ENCODE measurements at places on chromosomes 7 and 10.

DNA sequence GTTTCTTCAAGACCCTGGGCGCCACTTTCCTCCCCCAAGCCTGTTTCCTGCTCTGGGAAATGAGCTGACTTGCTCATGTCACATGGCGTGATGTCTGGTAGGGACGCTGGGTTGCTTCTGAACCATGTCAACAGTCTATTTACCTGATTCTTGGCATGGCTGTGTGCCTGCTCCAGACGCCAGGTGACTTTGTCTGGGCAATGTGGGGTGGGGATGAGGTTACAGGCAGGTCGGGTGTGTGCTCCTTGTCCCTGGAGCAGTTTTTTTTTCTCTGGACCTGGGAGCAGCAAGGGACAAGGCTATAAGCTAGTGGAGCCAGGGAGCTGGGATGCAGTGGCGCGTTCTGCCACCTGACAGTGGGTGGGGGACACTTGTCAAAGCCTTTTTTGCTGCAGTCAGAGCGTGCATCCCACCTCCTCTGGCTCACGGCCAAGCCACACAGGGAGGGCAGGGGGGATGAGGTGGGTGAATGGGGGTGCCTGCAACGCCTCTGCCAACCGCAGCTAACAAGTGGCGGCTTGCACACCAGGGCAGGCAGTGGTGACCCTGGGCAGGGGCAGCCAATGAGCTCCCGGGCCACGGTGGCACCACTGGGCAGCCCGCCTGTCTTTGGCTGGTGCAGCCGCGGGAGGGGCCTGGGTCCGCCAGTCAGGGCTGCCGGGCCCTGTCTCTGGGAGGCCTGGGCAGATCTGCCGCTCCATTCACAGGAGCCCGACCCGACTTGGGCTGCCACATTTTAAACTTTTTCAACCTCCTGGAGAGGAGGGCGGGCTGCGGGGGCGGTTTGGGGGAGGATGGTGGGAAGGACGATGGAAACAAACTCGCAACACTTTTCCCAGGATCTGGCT, 22.9 kb downstream of the DNAJB12 start:
- DNase-seq, result peak; percentile 88

DNA sequence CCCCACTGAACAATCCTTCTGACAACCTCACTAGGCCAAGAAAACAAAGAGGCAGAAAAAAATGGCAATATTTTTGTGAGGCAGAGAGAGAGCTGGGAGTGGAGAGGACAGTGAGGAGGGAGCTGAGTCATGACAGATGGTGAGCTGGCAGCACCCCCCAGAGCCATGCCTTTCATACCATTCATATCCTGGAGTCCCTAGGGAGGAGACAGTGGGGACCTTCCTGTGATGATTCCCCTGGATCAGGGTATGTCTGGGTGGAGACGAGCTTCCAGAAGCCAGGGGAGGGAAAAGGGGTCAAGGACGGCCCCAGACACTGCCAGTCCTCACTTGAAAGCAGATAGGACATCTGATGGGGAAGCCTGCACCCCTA, 160.5 kb downstream of the ADAM12 start:
- DNase-seq, result peak; percentile 91

GRCh38 chr7:133572087-133572486, 319.2 kb downstream of the EXOC4 start:
- DNase-seq, result no peak

DNA sequence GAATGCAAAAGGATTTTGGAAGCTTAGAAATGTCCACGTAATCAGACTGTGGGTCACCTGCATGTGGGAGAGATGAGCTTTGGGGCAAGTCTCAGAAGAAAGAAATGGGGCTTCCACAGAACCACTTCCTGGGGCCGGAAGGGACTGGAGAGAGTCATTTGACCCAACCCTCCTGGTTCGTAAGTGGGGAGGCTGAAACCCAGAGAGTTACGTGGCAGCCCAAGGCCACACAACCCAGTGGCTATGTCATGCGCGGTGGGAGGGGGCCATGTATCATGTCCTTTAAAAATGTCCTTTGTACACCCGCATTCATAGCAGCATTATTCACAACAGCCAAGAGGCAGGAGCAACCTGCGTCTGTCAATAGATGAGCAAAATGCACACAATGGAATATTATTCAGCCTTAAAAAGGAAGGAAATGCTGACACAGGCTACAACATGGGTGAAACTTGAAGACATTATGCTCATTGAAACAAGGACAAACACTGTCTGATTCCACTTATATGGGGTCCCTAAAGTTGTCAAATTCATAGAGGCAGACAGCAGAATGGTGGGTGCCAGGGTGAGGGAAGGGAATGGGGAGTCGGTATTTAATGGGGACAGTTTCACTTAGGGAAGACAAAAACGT, 15.1 kb downstream of the CAMK2B start:
- DNase-seq, result no peak

- no peak for DNase-seq
Observed at GRCh38 chr7:126541406-126541805, 711.3 kb downstream of the GRM8 start.

- DNase-seq, result no peak
Observed at GRCh38 chr7:149245744-149246143, 6.3 kb downstream of the ZNF212 start.

GRCh38 chr7:91953618-91954017, 13.0 kb downstream of the AKAP9 start:
- no peak for DNase-seq

- no peak for DNase-seq
Observed at GRCh38 chr10:48307711-48308018, 1.2 kb downstream of the MAPK8 start.

GRCh38 chr7:146659732-146660131, 543.1 kb downstream of the CNTNAP2 start:
- DNase-seq, result no peak

GRCh38 chr7:28858895-28859294, 99.2 kb downstream of the TRIL start:
- no peak for DNase-seq

GRCh38 chr7:130273081-130273932, 6.6 kb downstream of the CPA2 start:
- DNase-seq, result no peak

- no peak for DNase-seq
Observed at GRCh38 chr7:123533553-123533917, 860 bp downstream of the IQUB start.

GRCh38 chr10:8047452-8048280, 6.8 kb upstream of the GATA3 start:
- DNase-seq, result no peak

- peak; percentile 92 for DNase-seq
Observed at GRCh38 chr10:3226960-3227744, 54.6 kb upstream of the PITRM1 start.

DNA sequence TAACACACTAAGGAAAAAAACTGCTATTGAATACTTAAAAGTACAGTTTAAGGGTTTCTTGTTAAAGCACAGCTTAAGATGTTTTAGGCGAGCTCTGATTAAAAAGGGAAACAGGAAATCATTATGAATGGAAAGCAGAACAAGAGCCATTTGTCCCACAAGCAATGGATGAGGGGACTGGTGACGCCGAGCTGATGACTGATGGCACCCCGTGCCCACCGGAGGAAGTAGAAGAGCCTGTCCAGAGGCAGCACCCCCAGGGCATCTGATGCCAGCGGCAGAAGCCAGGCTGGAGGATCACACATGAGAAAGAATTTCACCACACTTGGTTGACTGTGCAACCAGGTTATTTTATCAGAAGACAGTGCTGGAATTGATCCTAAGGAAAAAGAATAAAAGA, 15.0 kb upstream of the INSIG1 start:
- DNase-seq, result no peak

GRCh38 chr10:103836861-103837260, 18.5 kb downstream of the SH3PXD2A start:
- DNase-seq, result no peak

DNA sequence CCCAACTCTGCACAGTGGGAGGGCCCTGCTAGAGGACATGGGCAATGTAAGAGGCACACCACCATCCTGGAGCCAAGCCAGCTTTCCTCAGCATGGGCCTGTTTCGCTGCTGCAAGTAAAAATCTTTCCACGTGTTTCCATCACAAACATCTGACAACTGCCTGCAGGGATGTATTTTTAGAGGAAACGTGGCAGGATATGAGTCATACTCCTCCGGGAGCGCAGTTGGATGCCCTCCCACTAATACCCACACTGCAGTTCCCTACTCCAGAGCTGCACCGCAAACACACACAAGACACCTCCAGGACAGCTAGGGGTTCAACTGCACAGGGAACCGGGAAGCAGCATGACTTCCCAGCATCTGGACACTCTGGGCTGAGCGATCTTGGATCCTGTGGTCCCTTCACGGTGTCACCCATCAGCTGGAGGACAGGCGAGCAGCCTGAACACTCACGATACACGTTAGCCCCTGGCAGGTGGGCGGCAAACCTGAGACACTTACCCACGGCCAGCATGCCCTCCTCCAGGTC, 26.1 kb downstream of the PLAC9 start:
- DNase-seq, result peak; percentile 99

DNA sequence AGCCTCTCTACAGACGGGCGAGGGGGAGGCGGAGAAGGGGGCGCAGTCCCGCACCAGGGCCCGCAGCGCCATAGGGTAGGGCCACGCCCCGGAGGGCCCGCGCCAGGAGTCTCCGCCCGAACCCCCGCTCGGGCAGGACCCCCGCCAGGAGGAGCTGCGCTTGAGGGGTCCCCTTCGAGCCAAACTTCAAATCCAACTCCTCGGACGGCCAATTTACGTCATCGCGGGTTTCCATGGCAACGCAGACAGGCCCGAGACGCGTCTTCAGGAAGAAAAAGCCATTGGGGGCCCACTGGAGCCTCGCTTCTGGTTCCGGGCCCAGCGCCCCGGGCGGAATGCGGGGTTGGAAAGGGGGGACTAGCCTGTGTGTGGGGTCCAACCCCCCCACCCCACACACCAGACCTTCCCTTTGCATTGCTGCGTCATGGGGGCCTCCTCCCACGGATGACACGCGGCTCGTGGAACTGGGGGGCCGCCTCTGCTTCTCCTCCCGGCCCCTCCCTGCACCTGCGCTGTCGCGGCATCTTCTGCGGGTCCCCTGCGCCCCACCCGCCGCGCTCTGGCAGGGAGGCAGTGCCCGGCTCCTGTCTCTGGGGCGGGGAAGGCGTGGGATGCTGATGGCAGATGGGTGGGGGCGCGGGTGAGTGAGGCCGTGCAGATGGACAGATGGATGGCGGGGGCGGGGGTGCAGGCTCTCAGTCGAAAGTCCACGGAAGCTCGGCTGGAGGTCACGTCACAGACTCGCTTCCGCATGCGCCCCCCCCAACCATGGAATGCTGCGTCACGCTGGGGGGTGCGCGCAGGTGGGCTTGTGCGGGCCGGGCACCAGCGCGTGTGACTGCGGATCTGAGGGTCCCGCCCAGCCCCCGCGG, 1.2 kb downstream of the CALY start:
- DNase-seq, result peak; percentile 69

DNA sequence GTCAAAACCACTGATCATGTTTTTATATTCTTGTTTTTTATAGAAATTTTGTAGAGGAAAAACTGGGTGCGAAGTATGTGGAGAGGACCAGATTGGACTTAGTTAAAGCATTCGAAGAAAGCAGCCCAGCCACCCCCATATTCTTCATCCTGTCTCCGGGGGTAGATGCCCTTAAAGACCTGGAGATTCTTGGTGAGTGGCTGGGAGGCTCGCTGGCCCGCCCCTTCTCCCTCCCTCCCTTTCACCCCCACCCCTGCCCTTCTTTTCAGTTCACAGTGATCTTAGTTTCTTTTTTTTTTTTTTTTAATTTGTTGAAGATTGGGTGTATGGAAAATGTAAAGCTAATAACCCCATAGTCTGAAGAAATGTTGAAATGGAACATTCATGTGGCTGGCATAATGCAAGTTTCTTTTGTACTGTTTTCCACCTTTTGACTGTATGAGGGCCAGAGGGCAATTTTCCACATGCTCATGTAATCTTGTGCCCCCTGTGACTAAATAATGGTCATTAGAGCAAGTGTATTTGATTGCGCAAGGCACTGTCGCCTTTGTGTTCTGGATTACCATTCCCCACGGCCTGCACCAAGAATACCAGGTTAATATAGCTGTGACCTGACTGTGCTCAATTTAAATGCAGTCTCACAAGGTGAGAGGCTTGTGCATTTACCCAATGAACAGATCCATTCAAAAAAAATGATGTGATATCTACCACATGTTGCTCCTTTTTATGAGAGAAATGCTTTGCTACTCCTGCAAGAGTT, 77.7 kb downstream of the CDCA7L start:
- no peak for DNase-seq

GRCh38 chr7:117296066-117296465, 26.8 kb downstream of the WNT2 start:
- DNase-seq, result no peak

- DNase-seq, result no peak
Observed at GRCh38 chr7:133079296-133079695, 2.6 kb downstream of the CHCHD3 start.

- peak; percentile 14 for DNase-seq
Observed at GRCh38 chr7:32347244-32347828, 142.8 kb downstream of the LSM5 start.

GRCh38 chr10:79105818-79106217, 37.1 kb downstream of the ZMIZ1 start:
- no peak for DNase-seq

DNA sequence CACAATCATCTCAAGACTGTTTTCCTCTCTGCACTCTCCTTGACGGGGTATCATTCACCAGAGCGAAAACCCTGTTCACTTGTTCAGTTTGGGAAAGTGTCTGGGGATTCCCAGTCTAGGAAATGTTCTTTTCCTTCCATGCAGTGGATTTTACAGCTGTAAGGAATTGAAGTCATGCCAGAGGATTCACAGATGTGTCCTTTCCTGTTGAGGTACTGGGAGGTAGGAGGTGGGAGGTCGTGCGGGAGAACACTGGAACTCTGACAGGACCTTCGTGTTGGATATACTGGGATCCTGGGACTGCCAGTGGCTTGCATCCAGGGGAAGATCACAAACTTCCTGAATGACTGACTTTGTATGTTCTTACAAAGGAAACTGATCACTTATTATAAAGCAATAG, 185.5 kb downstream of the BMPER start:
- peak; percentile 49 for DNase-seq

DNA sequence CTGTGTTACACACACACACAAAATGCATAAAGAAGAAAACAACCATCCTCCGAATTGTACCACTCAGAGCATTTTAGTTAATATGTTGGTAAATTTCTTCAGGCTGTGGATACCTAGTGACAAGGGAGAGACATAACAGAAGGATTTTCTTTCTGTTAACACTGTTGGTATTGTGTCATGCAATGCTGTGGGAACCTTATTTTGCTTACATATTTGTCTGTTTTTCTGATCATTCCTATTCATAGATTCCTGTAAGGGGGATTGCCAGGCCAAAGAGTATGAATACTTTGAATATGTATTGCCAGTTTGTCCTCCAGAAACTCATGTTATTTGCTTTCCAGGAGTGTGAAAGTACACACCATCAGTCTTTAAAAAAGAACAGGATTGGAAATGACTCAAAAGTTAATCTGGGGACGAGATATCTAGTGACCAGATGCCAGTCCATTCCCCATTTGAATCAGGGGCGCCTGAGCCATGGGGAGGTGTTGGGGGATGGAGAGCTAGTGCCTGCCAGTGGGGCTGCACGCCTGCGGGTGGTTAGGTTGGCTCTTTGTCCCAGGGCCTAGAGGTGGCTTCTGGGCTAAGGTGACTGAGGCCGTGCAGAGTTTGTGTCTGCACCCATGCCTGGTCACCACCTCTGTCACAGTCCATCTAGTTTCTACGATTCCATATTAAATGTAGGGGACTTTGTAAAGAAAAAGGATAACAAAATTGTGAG, 142.0 kb downstream of the PTPN20 start:
- DNase-seq, result no peak
